ENCODE measurements at places on chromosomes 5 and 9. TPM values are rescaled to one million over a fixed set of nuclear protein-coding genes. Genes with fewer than 3 reads are reported as not detected.

Gene SMC2
- total RNA-seq: 9.4 TPM

Gene ORM2
- not detected for total RNA-seq

Gene PCA3
- total RNA-seq: not detected

DNA sequence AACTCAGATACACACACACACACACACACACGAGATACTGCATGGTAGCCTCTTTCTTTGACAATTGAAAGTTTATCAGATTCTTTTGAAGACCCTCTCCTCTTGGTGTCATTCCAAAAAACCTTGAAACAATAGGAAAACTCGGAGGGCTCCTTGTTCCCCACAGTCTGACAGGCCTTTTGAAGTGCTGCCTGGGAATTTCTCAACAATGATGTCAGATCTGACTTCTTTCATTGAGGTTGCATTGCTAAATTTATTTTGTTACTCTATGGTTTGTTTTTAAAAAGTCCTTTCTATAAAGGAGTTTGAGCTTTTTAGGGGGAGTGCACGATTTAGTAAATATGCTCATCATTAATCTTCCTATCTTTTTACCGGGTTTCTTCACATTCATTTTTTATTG lies 583.9 kb downstream of the SEMA5A start:
- no peak for DNase-seq
- H3K36me3 ChIP-seq: no peaks in the 10 kb centered on the region
- H3K27me3 ChIP-seq: no peaks in the 10 kb centered on the region
- no peak overlapping the region for H3K27ac ChIP-seq
- no peak overlapping the region for H3K4me3 ChIP-seq
